Activated naive CD8-positive, alpha-beta T cell treated with anti-CD3 and anti-CD28 coated beads, Interleukin-2, amount 10 ng/mL, durations not matched to agents 7 days and 5 days (primary cell): ENCODE measurements at places on chromosomes 1 and 21.

DNA sequence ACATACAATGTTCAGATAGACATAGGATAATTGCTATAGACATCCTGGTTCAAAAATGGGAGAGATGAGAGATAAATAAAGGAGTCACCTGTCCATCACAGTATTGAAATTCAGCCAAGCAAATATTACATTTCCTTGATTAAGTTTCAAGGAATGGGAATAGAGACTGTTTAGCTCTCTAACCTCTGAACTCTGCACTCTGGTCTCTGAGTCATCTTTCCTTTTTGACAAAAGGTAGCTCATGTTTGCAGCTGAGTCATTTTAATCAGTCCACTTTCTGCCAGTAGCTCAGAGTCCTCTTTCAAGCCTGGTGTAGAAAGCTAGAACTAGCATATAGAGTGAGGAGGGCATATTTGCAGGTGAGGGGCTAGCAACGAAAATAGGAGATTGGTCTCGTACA lies 51.4 kb upstream of the GJA8 start:
- no peak for DNase-seq

GRCh38 chr1:219189021-219189824 lies 15.5 kb downstream of the LYPLAL1 start:
- DNase-seq = no peak

DNA sequence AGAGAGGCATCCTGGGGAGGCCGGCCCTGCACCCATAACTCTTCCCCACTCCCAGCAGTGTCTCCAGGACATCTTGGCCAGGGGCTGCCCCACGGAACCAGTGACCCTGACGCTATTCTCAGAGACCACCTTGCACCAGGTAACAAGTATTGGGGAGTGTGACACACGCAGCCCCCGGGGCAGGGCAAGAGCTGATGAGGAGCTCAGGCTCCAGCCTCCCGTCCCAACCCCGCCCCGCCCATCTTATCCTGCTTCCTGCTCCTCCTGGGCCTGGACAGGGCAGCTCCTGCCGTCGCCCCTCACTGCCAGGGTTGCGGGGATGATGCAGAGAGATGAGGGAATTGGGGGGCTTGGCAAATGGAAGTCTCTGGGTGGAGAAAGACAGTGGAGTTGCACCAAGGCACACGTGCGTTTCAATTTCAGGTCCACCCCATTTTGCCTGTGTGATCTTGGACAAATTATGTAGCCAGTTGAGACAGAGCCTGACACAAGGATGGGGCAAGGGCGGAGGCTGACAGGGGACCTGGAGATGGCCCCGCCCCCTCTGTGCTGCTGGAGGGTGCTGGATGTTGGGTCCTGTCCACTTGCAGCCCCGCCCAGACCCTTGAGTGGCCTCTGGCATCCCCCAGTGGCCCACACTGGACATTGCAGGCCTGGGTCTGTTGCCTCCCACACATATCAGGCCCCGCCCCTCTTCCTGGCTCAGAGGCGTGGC lies 10.7 kb downstream of the CLCNKA start:
- peak; percentile 66 for DNase-seq

DNA sequence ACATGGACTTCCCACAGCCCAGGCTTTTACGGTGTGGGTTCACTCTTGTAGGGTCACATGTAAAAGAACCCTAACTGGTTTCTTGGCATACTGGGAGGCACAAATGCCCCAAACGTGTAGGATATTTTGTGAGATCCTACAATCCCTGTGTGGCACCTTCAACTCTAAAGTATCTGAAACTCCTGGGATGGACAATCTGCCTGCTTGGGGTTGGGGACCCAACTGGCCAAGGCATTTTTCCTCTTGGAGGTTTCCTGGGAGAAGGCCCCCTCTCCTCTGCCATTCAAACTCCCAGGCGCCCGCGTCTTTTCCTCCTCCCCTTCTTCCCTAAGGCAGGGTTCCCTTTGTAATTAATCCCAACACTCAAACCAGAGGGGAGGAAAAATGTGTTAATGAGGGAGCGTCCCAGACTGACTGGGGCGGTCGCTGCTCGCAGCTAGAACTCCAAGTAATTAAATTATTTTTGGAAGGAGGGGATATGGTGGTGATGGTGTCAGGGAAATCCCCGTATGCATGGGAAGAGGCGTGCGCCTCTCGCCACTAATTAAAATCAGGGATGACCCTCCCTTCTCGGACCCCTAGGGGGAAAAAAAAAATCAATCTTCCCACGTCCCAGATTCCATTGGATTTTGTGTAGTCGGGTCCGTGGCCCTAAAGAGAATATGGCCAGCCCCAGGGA lies 681 bp upstream of the VANGL2 start:
- DNase-seq = no peak

DNA sequence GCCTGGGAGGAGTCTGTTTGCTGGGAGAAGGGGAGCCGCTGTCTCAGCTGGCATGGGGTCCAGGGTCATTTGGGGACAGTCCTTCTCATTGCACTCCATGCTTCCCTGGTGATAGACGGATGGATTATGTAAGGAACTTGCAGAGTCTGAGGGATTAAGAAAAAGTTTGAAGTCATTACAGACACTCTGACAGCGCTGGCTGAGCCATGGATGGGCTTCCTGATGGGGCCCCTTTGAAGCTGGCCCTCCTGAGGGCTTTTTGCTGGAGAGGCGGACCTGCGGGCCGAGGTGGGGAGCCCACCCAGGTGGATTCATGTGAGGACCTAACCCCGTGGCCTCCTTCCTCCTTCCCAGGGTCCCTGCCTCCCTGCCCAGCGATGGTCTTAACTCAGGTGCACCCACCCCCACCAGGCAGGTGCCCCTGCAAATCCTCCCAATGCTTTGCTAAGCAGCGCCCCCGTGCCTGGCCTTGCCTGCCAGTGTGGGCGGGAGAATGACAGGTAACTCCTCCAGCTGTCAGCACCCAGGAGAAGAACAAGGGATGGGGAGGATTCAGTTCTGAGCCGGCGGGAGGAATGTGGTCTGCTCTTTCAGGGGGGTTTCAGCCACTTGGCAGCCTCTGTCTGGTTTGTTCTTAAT lies 24.2 kb upstream of the C1orf174 start:
- no peak for DNase-seq

GRCh38 chr1:73273886-73274285 lies 924.1 kb downstream of the LRRIQ3 start:
- DNase-seq = no peak

- no peak for DNase-seq
Measured at GRCh38 chr1:227315629-227316346, 2.5 kb downstream of the CDC42BPA start.

- DNase-seq = no peak
Measured at GRCh38 chr1:89887270-89887669, 66.4 kb downstream of the LRRC8D start.

GRCh38 chr1:248926401-248927182 lies 20.6 kb downstream of the PGBD2 start:
- DNase-seq = no peak

DNA sequence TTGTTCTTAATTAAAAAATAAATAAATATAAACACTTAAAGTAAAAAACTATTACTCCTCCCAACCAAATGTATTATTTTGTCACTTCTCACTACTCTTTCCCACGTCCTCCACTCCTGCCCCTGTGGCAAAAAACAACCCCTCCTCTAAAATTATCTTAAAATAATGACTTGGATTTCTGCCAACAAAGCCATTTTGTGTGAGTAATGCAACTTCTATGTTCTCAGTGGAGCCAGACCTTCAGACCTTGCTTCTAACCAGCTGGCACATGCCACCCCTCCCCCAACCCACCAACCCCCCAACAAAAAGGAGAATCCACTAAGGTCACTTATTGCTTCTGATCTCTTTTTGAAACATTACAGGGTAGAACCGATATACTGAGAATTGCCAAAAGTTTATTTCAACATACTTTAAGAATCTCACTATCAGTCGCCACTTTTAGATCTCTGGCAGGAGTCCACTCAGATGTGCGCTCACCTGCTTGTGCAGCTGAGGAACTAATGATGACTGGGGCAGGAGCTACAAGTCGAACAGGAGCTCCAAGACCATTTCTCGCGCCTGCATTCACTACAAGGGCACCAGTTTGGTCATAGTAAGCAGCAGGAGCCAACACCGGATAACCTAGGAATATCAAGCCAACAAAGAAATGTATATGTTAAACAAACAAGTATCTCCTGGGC lies 58.3 kb upstream of the SDC3 start:
- no peak for DNase-seq

- no peak for DNase-seq
Measured at GRCh38 chr1:228434689-228435088, 18.0 kb upstream of the TRIM17 start.

GRCh38 chr1:170596701-170597100 lies 64.7 kb downstream of the GORAB start:
- DNase-seq = no peak

DNA sequence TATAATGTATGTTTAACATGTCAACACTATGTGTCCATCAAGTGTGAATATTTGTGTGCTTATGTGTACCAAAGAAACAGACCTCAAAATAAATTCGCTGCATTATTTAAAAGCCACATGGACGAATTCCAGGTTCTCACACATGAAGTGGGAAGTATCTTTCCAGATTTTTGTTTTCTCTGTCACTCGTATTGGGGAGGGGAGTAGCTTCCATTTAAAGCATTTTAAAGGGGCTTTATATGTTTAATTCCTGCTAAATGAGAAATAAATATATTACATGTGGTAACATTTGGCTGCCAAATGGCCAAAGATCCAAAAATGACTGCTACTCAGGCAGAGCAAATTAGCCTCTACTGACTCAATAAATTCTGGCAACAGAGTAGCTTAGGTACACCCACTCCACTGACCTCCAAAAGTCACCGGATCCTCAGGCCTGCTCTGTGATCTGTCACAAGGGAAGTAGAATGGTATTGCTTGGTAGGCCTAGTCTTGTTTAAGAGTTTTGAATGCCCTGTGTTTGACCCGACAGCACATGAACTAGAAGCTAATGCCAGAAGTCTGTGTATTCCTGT lies 178.1 kb downstream of the ZP4 start:
- DNase-seq = no peak

DNA sequence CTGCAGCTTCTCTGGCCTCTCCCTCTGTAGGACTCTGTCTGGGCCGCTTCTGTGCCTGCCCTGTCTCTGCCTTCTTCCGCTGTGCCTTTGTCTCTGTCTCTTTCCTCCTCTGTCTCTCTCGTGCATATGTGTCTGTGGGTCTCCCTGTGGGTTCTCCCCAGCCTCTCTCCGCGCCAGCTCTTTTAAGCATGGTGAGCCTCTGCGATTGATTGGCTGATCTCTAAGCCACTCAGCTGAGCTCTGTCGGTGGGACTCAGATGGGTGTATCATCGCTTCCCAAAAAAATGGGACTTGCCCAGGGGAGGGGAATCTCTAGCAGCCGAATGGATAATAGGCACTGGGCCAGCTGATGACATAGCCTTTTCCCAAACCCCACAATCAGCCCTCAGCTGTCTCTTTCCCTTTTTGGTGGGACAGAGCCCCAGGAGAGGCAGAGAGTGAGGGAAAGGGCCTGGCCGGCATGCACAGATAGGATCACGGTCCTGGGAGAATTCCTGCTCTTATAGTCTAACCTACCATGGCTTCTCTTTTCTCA lies at the start of gene ADAMTS4:
ADAMTS4 (minus strand) TSS at position 158 of the 535 bp plus-strand sequence. CDS start 427 bp downstream, outside the sequence.
- no peak for DNase-seq

GRCh38 chr21:34882719-34883131 lies 166.4 kb downstream of the RUNX1 start:
- DNase-seq = no peak

DNA sequence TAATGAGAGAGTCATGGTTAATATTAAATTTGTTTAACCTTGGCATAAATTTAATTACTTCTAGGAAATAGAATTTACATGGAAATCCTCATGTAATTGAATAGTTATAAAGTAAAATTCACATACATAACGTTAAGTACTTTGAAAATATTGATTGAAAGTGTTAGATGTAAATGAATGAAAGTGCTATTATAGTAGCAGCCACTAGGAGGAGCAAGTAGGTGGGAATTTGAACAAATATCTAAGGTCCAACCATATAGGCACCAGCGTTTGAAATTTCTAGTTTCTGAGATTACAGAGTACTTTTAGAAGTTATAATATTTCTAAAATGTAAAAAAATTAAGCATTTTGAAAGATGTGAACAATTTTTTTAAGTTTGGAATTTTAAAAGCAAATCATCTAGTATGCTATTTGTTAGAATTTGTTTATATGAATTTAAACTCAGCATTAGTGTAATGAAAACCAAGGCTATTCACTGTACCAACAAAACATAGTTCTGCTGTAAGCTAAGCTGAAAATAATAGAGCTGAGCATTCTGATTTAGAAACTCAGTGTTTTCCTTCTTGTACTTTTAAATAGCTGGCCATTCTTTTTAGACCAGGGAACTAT lies 3.3 kb downstream of the B3GALT2 start:
- no peak for DNase-seq

DNA sequence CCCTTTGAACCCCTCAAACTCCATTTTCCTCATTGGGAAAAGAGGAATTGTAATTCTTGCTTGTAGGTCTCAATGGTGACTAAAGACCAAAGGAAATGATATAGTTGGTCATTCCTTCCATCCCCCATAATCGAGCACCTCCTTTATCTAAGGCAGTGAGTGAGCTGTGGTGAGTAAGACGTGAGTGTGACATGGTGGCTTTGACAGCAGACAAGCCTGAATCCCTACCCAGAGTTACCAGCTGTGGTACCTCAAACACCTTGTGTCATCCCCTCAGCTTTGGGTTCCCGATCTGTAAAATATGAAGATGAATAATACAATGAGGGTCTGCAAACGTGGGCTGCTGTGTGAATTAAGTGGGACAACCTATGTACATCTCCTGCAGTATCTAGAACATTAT lies 8.4 kb downstream of the TRAF5 start:
- no peak for DNase-seq

DNA sequence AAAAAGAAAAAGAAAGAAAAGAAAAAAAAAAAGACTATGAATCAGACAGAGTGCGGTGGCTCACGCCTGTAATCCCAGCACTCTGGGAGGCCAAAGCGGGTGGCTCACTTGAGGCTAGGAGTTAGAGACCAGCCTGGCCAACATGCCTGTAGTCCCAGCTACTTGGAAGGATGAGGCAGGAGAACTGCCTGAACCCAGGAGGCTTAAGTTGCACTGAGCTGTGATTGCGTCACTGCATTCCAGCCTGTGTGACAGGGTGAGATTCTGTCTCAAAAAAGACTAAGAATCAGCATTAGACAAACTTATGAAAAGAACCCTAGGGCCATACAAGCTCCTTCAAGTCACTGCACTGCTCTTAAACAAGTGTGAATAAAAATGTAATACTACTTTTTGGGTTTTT lies 16.9 kb downstream of the PSMB4 start:
- DNase-seq = no peak

GRCh38 chr1:239269706-239270105 lies 116.7 kb upstream of the CHRM3 start:
- DNase-seq = no peak

GRCh38 chr21:41824466-41825207 lies 54.5 kb downstream of the PRDM15 start:
- DNase-seq = no peak

GRCh38 chr21:36927719-36928117 lies 38.8 kb downstream of the HLCS start:
- DNase-seq = peak; percentile 73

GRCh38 chr1:223713546-223714420 lies 1.4 kb downstream of the CAPN2 start:
- no peak for DNase-seq

GRCh38 chr1:242634732-242635131 lies 110.2 kb upstream of the PLD5 start:
- no peak for DNase-seq

- no peak for DNase-seq
Measured at GRCh38 chr1:32791881-32792280, 25.3 kb downstream of the YARS1 start.

- DNase-seq = no peak
Measured at GRCh38 chr1:54273795-54274163, 73.8 kb downstream of the MRPL37 start.

GRCh38 chr1:37752213-37752582 lies 12.7 kb downstream of the EPHA10 start:
- DNase-seq = no peak
